Panc1 (cell line): ENCODE measurements at places on chromosomes 5 and 9. TPM values are rescaled to one million over a fixed set of nuclear protein-coding genes. Genes with fewer than 3 reads are reported as not detected.

The FGF1 gene
- not detected for total RNA-seq

The MARCOL gene
- total RNA-seq: not detected

The TIMD4 gene
- total RNA-seq: not detected

The PCDHA7 gene
- total RNA-seq: 0.15 TPM

The POC5 gene
- total RNA-seq: 19.7 TPM

The STPG3 gene
- 0.26 TPM for total RNA-seq

The RANBP3L gene
- 0.28 TPM for total RNA-seq

The RELL2 gene
- 13.3 TPM for total RNA-seq

The NR5A1 gene
- total RNA-seq: 2.5 TPM

The ADRA1B gene
- 8.3 TPM for total RNA-seq

The DDX4 gene
- total RNA-seq: not detected

The RORB gene
- 0.08 TPM for total RNA-seq

The NDST1 gene
- 142 TPM for total RNA-seq

The ARL14EPL gene
- total RNA-seq: not detected

The RLN2 gene
- total RNA-seq: not detected

The C5orf58 gene
- 0.15 TPM for total RNA-seq

The GRM6 gene
- total RNA-seq: not detected

The SLC36A1 gene
- 13.6 TPM for total RNA-seq

The ANKRD31 gene
- not detected for total RNA-seq

The HTR4 gene
- not detected for total RNA-seq

The LHX3 gene
- total RNA-seq: 0.13 TPM

The SV2C gene
- not detected for total RNA-seq

The CBY3 gene
- 0.39 TPM for total RNA-seq

The MCIDAS gene
- 2.9 TPM for total RNA-seq

The SLC6A3 gene
- total RNA-seq: 0.05 TPM

The TMC1 gene
- total RNA-seq: 0.36 TPM

The AGXT2 gene
- not detected for total RNA-seq

The PCYOX1L gene
- 7.0 TPM for total RNA-seq

The SLC27A4 gene
- total RNA-seq: 20.3 TPM

The GEMIN5 gene
- 29.5 TPM for total RNA-seq

The RNF183 gene
- not detected for total RNA-seq

The MLANA gene
- not detected for total RNA-seq

The CDKN2AIPNL gene
- 43.6 TPM for total RNA-seq

The SHB gene
- 59.9 TPM for total RNA-seq

The DBH gene
- total RNA-seq: not detected

The SHOC1 gene
- 0.10 TPM for total RNA-seq

The PCDHA6 gene
- total RNA-seq: 0.31 TPM

The IFNA13 gene
- total RNA-seq: not detected

The MPDZ gene
- total RNA-seq: 16.6 TPM

The CPEB4 gene
- 27.7 TPM for total RNA-seq

The MAML1 gene
- 31.3 TPM for total RNA-seq

The IL33 gene
- total RNA-seq: not detected

The PRDM9 gene
- total RNA-seq: not detected

The CD274 gene
- 0.21 TPM for total RNA-seq

The LIFR gene
- 91.3 TPM for total RNA-seq

The IRX1 gene
- not detected for total RNA-seq

The CATSPER3 gene
- total RNA-seq: 0.69 TPM

The OR1L8 gene
- total RNA-seq: not detected

The PHYHD1 gene
- total RNA-seq: not detected

The IL3 gene
- total RNA-seq: not detected

The ITGA1 gene
- 1.6 TPM for total RNA-seq

The ZNF462 gene
- total RNA-seq: 34.8 TPM

The KIF24 gene
- 7.2 TPM for total RNA-seq

The ESM1 gene
- not detected for total RNA-seq

The FSTL4 gene
- total RNA-seq: 0.18 TPM

The ZSWIM6 gene
- total RNA-seq: 10.8 TPM

The ZDHHC11 gene
- total RNA-seq: 3.0 TPM

The SOX30 gene
- total RNA-seq: not detected

The TSTD2 gene
- total RNA-seq: 10.1 TPM

The DMRT3 gene
- not detected for total RNA-seq
